ENCODE measurements at places on chromosomes 7 and 10. TPM values are rescaled to one million over a fixed set of nuclear protein-coding genes. Genes with fewer than 3 reads are reported as not detected.

DNA sequence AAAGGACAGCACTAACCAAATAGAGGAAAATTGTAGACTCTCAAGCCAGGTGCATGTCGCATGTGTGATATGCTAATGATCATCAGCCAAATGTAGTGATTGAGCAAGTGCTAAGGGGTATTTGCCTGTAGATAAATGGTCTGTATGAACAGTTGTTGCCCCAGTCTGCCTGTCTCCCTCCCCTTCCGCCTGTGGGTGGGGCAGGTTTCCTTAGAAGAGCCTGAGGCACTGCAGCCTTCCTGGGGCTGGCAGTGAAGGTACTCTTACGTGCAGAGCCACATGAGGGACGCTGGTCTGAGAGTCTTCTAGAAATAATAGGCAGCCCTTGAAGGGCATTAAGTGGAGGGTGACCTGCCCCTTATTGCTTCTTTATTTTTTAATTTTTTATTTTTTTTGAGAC lies 152.1 kb downstream of the SNX10 start:
- DNase-seq = no peak

- DNase-seq = no peak
Observed at GRCh38 chr10:3714967-3715366, 70.0 kb downstream of the KLF6 start.

DNA sequence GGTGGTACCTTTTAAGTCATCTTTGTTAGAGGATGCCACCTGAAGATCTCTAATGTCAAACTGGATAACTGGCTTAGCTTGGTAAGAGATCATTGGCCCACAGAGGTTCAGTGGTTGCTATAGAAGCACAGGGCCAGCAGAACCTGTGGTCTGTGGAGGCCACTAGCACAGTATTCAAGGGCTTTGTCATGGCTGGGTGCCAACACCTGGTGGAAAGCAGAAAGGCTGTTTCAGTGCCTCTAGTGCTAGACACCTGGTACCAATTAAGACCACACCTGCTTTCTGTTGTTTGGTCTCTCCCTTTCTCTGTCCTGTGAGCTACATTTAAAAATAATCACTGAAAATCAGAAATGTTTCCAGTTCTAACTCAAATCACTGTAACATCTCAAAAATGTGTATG lies 10.0 kb upstream of the PCGF5 start:
- DNase-seq = no peak

DNA sequence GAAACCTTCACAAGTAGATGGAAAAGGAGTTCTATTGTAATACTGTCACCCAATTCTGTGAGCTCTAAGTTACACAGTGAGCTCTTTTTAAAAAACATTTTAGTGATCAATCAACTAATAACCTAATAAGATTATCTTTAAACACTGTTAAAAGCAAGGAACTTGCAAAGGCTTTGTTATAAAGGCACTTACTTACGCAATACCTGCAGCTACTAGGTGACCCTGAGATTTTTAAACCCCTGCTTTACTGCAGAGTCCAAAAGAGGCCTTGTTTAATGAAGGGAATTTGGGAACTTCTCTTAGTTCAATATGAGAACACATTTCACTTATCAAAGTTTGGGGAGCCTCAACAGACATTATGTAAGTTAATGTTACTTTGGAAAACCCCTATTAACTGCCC lies 53.3 kb downstream of the P4HA1 start:
- peak; percentile 25 for DNase-seq

- DNase-seq = no peak
Observed at GRCh38 chr7:148115308-148115707, 475.3 kb upstream of the C7orf33 start.

DNA sequence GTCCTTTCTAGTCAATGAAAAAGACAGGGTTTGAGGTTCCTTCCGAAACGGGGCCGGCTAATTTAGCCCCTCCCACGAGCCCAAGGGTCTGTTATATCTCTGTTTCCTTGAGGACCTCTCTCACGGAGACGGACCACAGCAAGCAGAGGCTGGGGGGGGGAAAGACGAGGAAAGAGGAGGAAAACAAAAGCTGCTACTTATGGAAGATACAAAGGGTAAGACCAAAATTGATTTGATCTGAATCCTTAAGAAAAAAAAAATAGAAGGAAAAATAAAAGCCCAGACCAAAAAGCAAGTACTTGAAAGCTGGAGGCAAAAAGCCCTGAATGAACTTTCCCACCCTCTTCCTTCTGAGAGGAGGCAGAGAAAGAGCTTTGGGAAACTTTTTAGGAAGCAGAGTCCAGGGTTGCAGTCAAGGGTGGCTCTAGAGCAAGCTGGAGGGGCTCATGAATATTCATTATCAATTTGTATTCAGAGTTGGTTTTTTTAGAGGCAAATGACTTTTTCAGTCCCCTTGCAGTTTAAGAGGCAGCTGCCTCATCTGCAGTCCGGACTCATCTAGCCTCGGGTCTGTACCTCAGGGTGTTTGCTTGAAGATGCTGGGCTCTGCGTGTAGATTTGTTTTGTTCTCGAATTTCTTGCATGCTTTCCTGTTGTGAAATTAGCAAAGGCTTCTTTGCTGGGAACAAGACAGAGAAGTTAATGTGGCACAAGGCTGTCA lies at the start of gene ENTPD1:
TSS of gene ENTPD1 (plus strand) at position 123 of the 721 bp plus-strand sequence. CDS start at position 200, 77 bp downstream.
- DNase-seq = peak; percentile 59

DNA sequence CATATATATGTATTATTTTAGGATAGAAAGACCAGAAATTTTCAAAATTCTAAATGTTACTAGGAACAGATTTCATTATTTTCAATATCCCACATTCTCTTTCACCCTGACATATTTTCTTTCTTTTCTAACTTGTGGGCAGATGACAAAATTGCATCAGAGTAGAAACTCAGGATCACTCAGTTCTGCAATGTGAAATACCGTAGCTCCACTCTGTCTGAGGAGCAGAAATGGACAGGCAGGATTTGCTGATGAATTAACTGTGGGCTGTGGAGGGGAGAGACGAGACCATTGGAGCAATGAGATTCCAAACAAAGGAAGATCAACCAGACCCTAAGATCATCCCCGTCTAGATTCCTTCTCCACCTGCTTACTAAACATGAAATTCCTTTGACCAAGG lies 37.0 kb upstream of the SVOPL start:
- no peak for DNase-seq

- DNase-seq = no peak
Observed at GRCh38 chr10:36254199-36254598, 612.1 kb upstream of the FZD8 start.

Gene CUTC
- total RNA-seq = 25.8 TPM

Gene RAMP3
- 0.35 TPM for total RNA-seq

Gene RARRES2
- total RNA-seq = 169 TPM

Gene MRLN
- not detected for total RNA-seq

Gene CXCL12
- 47.3 TPM for total RNA-seq

Gene PLXNA4
- 0.80 TPM for total RNA-seq

Measured in GM23338 (cell line).